ENCODE measurements at places on chromosomes 7 and 10.
A peak's percentile ranks its signal among the peaks of the same experiment; 100 is the strongest.

- no peak for DNase-seq
Observed at GRCh38 chr10:6200734-6201515, 1.8 kb upstream of the PFKFB3 start.

GRCh38 chr10:34880817-34881216, 65.7 kb upstream of the PARD3 start:
- DNase-seq, result no peak

GRCh38 chr10:52453501-52453900, 139.4 kb downstream of the DKK1 start:
- DNase-seq, result no peak

DNA sequence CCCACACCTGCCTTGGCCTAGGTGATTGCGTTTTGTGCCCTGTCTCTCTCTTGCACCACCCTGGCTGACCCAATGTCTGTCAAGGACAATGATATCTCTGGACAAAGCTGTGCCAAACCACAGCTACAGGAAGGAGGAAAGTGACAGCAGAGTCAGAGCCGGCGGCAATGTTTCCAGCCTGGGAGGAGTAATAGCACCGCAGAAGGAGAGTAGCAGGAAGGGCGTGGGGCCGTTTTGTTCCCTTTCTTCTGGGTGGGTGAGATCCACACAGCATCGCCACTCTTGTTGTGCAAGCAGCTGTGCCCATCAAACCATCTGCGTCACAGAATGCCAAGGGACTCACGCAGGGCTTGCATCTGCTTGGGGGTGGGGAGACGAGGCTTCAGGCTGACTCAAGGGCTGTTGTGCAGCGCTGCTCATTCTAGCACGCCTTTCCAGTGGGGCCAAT, 341.6 kb upstream of the AUTS2 start:
- no peak for DNase-seq

- no peak for DNase-seq
Observed at GRCh38 chr7:22296265-22296566, 60.7 kb downstream of the RAPGEF5 start.

GRCh38 chr7:43753271-43753810, 5.1 kb upstream of the BLVRA start:
- no peak for DNase-seq

GRCh38 chr10:29392376-29393021, 103.6 kb downstream of the LYZL1 start:
- no peak for DNase-seq

GRCh38 chr10:96609510-96609909, 22.7 kb upstream of the TM9SF3 start:
- DNase-seq, result no peak

DNA sequence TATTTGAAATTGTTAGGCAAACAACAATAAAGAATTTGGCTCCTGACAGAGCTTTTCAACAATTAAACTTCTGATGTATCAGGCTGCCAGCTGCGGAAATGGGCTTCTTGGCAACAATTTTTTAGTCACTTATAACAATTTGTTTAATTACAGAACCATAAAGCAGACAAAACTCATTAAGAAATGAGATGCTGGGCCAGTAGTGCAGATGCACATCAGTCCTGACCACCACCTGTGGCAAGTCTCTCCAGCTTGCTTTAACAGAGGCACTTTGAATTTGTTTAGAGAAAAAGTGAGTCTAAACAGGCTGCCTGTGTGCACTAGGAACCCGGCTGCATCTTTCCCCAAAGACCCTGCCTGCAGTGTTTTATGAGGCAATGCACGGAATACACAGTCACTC, 1124.4 kb downstream of the NXPH1 start:
- DNase-seq, result no peak

DNA sequence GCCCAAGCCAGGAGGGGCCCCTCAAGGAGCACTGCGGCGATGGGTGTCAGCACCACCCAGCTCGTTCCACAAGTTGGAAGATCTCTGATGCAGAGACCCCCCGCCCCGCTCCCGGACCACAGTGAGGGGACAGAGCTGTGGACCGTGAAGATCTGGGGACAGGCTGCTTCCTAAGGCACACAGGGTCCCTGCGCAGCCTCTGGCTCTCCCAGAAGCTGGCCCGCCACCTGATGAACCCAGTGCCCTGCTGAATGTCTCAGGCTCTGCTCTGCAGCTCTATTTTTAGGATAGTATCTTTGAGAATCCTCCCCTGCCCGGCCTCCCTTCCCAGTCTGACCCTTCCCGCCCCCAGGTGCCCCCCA, 29.7 kb downstream of the GBX1 start:
- no peak for DNase-seq

DNA sequence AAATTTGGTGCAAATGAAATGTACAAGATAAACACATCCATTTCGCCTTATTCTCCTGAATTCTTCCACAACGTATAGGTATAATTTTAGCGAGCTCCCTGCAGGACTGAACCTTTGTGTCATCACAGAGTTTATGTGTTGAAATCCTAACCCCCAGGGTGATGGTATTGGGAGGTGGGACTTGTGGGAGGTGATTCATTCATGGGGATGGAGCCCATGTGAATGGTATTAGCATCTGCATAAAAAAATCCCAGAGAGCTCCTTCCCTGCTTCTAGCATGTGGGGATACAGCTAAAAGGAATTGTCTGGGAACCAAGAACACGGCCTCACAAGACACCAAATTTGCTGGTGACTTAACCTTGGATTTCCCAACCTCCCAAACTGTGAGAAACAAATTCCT, 741.4 kb upstream of the VSTM2A start:
- DNase-seq, result no peak

GRCh38 chr7:90209776-90210175, 1.8 kb upstream of the STEAP2 start:
- DNase-seq, result no peak

- no peak for DNase-seq
Observed at GRCh38 chr10:24494236-24494635, 229.5 kb downstream of the ARHGAP21 start.

DNA sequence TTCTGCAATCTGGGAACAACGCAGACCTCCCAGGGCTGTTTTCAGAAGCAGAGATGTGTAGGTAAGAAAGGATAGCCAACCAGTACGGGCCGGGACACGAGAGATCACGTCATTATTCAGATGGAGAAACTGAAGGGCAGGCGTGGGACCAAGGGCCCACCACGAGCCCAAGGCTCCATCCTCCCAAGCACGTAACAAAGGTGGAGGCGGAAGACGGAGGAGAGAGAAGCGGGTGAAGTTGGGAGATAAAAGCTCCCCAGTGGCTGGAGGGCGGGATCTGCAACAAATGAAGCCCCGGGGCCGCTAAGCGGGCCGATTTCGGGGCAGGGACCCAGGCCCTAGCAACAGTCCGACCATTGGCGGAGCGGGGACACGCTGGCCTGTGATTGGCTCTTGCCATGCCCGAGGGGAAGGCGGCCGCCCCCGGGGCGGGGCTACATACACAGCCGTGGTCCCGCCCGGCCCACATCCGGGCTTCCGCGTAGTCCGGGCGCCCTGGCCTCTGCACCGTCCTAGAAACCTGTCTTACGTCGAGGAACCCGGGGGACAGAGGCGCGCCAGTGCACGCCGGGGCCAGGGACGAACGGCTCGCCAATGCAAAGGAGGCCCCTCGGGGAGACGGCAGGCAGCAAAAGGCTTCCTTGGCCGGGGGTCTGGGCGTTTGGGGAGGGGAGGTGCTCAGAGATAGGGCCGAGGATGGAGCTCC, 15.5 kb downstream of the HSPB1 start:
- peak; percentile 31 for DNase-seq

DNA sequence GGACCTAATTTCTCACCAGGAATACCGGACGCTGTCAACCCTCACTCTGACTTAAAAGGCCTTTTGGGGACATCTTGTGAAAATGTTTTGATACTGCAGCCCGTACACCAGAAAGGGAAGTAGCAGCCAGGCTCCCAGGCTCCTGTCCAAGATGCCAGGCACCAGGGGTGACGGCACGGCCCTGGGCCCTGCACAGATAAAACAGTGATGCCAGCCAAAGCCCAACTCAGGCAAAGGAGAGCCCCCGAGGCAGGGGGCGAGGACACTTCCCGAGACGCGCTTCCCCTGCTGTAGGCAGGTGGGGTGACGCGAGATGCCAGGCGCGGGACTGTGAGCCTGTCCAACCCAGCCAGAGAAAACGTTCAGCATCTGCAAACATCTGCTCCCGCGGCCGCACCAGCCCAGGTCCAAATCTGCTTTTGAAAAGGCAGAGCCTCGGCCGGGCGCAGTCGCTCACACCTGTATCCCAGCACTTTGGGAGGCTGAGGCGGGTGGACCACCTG, 15.7 kb downstream of the ZFAND2A start:
- no peak for DNase-seq

GRCh38 chr10:43299579-43299978, 32.7 kb upstream of the RASGEF1A start:
- DNase-seq, result no peak

DNA sequence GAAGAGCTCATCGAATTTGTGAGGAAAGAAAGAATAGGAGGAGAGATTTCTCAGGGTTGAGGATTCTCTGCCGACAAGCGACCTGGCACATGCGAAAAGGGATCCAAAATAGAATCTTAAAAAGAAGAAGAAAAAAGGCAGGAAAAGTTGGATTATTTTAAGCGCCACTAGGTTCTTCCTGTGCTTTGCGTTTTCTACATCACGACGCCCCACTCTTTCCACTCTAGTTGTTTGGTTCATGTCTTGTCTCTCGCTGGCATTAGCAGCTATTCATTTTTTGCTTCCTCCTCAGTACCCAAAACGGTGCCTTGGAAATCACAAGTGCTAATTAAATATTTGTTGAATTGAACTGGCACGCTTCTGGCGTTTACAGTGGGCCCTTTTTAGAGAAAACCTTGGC, 674 bp upstream of the FRA10AC1 start:
- DNase-seq, result no peak

GRCh38 chr10:58590924-58591323, 78.3 kb downstream of the BICC1 start:
- no peak for DNase-seq

DNA sequence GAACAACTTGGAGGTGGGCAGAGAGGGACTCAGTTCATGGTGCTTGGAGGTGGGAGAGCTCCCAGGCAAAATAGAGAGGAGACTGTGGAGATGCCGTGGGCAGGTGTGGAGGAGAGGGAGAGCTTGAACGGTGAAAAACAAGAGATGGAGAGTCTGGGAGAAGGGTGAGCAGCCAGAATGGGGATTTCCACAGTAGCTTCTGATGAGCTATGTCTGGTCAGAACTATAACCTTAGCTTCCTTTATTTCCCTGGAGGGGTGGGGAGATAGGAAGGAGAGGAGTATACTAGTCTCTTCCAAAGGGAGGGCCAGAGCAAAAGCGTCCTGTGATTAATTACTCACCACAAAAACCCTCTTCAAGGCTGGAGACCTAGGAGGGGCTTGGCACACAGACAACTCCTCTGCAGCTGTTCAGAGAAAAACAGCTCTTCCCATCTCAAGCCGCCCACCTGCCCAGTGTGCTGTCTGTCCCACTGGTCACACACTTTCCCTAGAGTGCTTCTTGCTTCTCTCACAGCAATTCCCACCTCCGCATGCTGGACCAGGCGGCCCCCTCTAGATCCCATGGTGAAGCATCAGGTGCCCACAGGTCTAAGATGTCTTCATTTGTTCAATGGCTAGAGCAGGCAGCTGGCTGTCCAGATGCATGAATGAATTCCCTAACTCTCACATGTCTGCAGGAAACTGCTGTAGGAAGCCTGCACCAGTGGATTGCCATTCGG, 41.9 kb downstream of the TAS2R41 start:
- no peak for DNase-seq

DNA sequence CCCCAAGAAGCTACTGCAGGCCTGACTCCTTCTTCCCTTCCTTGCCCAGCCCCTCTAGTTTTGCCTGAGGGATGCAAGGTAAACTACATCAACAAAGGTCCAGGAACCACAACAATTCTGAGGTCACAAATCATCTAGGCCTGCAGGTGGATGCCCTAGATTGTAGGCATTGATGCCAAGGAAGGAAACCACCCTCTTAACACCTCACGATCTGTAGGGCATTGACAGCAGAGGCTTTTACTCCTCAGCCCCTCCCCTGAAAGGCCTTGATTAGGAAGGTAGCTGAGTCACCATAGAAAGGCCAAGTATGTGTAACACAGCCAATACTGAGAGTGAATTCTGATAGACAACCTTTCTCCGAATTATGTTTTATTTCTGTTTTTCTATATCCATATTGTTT, 46.7 kb upstream of the FAM3C start:
- DNase-seq, result no peak

DNA sequence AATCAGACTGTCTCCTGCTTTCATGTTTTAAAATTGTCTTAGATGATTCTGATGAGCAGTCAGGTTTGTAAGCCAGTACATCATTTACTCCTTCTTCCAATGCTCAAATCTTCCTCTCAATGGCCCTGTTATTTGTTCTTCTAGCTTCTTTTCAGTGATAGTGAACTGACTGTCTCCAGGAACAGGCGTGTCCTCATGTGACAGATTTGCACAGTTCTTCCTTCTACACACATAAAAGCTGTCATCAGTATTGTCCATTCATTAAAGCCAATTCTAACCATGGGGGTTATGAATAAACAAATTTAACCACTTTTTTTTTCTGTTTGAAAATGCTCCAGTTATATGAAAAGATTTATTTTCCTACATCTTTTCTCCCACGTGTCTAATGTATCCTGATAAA, 308.7 kb upstream of the SORCS1 start:
- no peak for DNase-seq

DNA sequence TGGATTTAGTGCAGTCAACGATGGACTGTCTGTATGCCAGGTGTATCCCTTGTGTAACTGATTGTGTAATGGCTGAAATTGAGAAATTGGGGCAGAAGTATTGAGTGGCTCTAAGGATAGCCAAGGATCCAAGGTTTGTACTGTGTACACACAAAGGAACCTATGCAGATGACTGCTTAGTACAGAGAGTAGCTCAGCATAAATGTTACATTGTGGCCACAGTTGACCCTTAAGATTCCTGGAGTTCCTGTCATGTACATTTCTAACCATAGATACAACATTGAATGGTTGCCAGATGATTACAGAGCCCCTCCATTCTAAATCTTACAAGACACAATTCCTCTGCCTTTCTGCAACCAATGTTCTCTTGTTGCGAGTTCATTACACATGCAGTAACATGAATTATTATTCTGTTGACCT, 25.3 kb downstream of the CCDC126 start:
- DNase-seq, result no peak

DNA sequence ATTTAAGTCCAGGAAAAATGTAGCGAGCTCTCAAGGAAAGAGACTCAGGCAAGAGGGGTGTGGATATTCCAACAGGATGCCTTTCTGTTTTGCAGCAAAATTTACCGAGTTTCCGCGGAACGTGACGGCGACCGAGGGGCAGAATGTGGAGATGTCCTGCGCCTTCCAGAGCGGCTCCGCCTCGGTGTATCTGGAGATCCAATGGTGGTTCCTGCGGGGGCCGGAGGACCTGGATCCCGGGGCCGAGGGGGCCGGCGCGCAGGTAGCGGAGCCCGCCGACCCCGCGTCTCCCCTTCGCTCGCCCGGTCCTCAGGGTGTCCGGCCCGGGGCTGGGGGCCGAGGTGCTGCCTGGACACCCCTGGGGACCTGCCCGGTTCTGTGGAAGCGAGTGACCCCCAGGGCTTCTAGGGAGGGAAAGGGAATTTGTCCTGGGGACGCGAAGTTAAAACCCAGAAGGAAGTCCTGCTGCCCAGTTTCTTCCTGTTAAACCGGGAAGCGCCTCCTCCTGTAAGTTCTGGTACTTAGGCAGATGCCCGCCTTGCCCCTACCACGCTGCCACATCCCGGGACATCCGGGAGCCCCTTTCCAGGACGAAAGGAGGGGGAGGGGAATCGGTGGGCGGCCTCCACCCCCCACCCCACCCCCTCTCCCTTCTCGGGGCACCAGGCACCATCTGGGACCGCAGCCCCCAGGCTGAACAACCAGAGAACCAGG, 2.5 kb downstream of the VSTM2A start:
- DNase-seq, result no peak

- DNase-seq, result no peak
Observed at GRCh38 chr10:119251315-119251708, 43.9 kb downstream of the GRK5 start.

Data from cortex of kidney (tissue), 1 donor.